ENCODE measurements at places on chromosomes 12 and 14. TPM values are rescaled to one million over a fixed set of nuclear protein-coding genes. Genes with fewer than 3 reads are reported as not detected.
A peak's percentile ranks its signal among the peaks of the same experiment; 100 is the strongest.

KRT83 gene
- not detected for total RNA-seq

DNA sequence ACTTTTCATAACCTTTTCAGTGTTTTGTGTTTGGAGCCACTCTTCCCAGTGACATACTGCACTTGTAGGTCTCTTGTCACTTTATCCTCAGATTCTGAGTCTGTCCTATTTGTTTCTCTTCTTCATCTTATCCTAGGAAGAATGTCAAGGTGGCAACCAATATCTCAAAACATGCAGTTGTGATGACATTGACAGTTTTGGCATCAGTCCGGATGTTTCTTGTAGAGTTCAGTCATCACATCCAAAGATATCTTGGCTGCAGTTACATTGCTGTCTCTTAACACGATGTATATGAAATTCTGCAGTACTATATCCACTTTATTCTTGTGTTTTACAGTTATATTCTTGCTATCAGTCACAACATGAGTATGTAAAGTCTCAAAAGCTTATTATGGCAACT is 6.4 kb downstream of the ADIPOR2 start:
- no peaks in the 10 kb centered on the region for H3K27me3 ChIP-seq
- H3K27ac ChIP-seq = no peak overlapping the region
- DNase-seq = no peak
- peaks cover 38% of the 10 kb centered on the region for H3K4me1 ChIP-seq
- H3K36me3 ChIP-seq = peaks cover 58% of the 10 kb centered on the region

GRCh38 chr14:60195179-60195810 is 30.1 kb upstream of the DHRS7 start:
- H3K27ac ChIP-seq = no peak overlapping the region
- H3K4me3 ChIP-seq = no peak overlapping the region
- DNase-seq = no peak
- H3K36me3 ChIP-seq = peaks cover 2% of the 10 kb centered on the region
- H3K4me1 ChIP-seq = peaks cover 7% of the 10 kb centered on the region

GRCh38 chr14:44895716-44896115 is 66.0 kb downstream of the KLHL28 start:
- H3K4me3 ChIP-seq = no peak overlapping the region
- DNase-seq = no peak
- H3K27ac ChIP-seq = no peak overlapping the region
- H3K36me3 ChIP-seq = peaks cover 8% of the 10 kb centered on the region
- no peaks in the 10 kb centered on the region for H3K27me3 ChIP-seq

DNA sequence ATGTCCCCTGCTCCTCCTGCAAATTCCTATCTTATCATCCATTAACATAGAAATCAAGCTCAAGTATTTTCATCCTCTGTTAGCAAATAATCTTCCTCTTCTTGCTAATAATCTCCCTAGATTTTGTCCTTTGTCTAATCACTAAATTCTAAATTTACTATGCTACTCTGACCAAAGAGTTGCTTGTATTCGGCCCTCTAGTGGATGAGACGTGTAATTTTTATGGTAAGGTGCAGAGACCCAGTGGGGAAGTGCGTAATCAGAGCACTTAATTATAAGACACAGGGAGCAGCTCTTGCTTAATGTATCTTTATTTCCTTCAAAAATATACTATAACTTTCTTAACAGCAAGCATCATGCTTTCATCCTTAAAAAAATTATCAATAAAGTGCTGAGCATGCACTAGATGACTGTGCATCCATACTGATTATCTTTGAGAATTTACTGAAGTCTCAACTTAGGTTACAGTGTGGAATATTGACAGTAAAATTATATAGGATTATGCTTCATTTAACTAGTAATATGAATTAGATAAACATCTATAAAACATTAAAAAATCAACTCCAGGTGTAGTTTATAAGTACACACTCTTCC is 212.6 kb downstream of the SLC16A7 start:
- H3K4me3 ChIP-seq = no peak overlapping the region
- no peaks in the 10 kb centered on the region for H3K27me3 ChIP-seq
- no peaks in the 10 kb centered on the region for H3K36me3 ChIP-seq
- H3K27ac ChIP-seq = no peak overlapping the region

DNA sequence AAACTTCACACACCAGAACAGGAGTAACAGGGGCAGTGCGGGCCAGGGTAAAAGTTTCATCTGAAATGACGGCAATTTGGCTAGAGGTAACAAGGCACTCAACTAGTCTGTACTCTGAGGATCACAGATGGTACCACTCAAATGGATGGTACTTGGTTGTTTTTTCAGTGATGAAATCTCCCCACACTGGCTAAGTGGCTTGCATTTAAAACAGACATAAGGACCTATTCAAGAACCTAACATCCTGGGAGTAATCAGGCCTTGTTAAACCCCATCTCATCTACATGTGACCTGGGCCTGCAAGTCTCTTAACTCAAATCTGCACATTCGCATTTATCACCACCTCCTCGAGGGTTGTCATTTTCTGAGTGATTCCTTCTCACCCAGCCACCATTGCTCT is 90.8 kb downstream of the PRKAB1 start:
- no peak overlapping the region for H3K4me3 ChIP-seq
- H3K27me3 ChIP-seq = no peaks in the 10 kb centered on the region
- H3K36me3 ChIP-seq = peaks cover 83% of the 10 kb centered on the region

- peaks cover 3% of the 10 kb centered on the region for H3K27me3 ChIP-seq
- H3K4me1 ChIP-seq = peaks cover 34% of the 10 kb centered on the region
- no peak for DNase-seq
- no peak overlapping the region for H3K4me3 ChIP-seq
- no peak overlapping the region for H3K27ac ChIP-seq
- H3K36me3 ChIP-seq = no peaks in the 10 kb centered on the region
These were observed 5.3 kb downstream of the TMEM253 start for GRCh38 chr14:21106176-21106497.

DNA sequence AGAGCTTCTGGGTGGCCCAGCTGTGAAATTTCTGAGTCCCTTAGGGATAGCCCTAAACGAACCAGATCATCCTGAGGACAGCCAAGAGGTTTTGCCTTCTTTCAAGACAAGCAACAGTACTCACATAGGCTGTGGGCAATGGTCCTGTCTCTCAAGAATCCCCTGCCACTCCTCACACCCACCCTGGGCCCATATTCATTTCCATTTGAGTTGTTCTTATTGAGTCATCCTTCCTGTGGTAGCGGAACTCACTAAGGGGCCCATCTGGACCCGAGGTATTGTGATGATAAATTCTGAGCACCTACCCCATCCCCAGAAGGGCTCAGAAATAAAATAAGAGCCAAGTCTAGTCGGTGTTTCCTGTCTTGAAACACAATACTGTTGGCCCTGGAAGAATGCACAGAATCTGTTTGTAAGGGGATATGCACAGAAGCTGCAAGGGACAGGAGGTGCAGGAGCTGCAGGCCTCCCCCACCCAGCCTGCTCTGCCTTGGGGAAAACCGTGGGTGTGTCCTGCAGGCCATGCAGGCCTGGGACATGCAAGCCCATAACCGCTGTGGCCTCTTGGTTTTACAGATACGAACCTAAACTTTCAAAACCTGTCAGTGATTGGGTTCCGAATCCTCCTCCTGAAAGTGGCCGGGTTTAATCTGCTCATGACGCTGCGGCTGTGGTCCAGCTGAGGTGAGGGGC is 38.9 kb downstream of the DAD1 start:
- peaks cover 95% of the 10 kb centered on the region for H3K4me1 ChIP-seq
- peaks cover 94% of the 10 kb centered on the region for H3K36me3 ChIP-seq
- H3K4me3 ChIP-seq = peak overlapping the region; percentile 76
- H3K27ac ChIP-seq = peak overlapping the region; percentile 98
- DNase-seq = peak; percentile 80
- no peaks in the 10 kb centered on the region for H3K27me3 ChIP-seq

DNA sequence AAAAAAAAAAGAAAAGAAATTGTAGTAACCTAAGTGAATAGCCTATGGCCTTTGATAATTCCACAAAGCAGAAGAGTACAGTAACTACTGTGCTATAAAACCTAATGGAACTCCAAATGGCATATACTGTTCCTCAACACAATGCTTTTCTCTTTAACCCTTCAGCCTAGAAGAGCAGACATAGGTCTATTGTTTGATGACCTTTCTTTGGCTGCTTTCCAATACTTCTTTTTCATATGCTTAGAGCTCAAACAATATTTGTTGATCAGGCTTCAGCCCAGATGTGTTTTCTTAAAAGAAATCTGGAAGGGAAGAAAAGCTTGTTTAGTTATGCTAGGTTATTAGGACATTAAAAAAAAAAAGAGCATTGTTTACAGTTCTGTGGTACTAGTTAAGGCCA is 116.4 kb downstream of the NTN4 start:
- no peaks in the 10 kb centered on the region for H3K36me3 ChIP-seq
- no peaks in the 10 kb centered on the region for H3K27me3 ChIP-seq
- H3K27ac ChIP-seq = no peak overlapping the region
- H3K4me3 ChIP-seq = no peak overlapping the region

DNA sequence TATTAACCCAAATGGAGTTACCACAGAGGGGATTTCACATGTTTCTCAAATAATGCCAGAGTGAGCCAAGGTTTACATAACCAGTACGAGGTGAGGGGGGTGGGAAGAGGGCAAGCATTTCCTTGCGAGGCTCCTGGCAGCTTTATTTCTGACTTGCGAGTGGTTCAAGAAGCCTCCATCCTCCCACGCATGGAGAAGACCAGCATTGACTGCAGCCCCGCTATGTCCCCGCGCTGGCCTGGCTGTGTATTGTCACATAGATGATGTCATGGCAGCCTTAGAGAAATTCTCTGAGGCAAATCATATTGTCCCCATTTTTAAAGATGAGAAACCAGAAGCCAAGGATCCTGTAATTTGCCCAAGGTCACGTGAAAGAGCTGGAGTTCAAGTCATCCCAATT is 188.2 kb downstream of the CACNA1C start:
- H3K4me3 ChIP-seq = no peak overlapping the region
- peaks cover 2% of the 10 kb centered on the region for H3K27me3 ChIP-seq
- no peak for DNase-seq
- no peaks in the 10 kb centered on the region for H3K36me3 ChIP-seq

DNA sequence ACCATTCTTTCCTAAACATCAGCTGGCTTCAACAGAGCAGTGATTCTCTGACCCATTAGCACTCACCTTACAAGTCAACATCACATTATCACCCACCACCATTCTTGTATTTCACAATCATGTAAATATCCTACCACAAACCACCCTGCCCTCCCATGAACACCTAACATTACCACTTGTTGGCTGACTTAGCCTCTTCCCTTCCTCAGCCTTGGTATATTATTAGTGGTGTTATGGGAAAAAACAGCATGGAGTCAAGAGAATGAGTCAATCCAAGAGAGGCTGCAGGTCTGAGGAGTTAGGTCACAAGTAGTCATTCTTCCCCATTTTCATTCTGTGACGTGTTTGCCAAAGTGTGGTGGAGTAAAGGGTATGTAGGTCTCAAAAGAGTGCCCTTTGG is 22.3 kb upstream of the MGP start:
- H3K27ac ChIP-seq = no peak overlapping the region
- DNase-seq = no peak
- H3K4me1 ChIP-seq = peaks cover 17% of the 10 kb centered on the region
- no peaks in the 10 kb centered on the region for H3K27me3 ChIP-seq

DNA sequence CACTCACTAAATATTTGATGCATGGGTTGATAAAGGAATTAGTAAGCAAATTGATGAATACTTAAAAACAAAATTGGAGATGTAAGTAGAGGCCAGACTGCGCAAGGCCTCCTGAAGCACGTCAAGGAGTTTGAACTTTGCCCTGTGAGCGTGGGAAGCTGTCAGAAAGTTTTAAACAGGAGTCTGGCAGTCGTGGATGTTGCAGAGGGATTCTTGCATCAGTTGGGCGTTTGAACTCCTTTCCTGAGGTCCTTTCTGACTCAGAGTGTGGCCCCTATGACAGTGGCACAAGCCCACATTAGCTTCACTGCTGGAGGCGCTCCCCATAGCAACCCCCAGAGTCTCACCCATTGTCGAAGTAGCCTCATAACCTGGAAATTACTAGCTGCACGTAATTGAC is 17.9 kb upstream of the IL22 start:
- peaks cover 4% of the 10 kb centered on the region for H3K27me3 ChIP-seq
- H3K36me3 ChIP-seq = no peaks in the 10 kb centered on the region
- no peak overlapping the region for H3K4me3 ChIP-seq
- H3K27ac ChIP-seq = no peak overlapping the region
- H3K4me1 ChIP-seq = peaks cover 42% of the 10 kb centered on the region

GRCh38 chr12:63206909-63207308 is 55.9 kb upstream of the AVPR1A start:
- H3K4me3 ChIP-seq = no peak overlapping the region
- no peaks in the 10 kb centered on the region for H3K4me1 ChIP-seq
- no peaks in the 10 kb centered on the region for H3K27me3 ChIP-seq
- H3K27ac ChIP-seq = no peak overlapping the region

DNA sequence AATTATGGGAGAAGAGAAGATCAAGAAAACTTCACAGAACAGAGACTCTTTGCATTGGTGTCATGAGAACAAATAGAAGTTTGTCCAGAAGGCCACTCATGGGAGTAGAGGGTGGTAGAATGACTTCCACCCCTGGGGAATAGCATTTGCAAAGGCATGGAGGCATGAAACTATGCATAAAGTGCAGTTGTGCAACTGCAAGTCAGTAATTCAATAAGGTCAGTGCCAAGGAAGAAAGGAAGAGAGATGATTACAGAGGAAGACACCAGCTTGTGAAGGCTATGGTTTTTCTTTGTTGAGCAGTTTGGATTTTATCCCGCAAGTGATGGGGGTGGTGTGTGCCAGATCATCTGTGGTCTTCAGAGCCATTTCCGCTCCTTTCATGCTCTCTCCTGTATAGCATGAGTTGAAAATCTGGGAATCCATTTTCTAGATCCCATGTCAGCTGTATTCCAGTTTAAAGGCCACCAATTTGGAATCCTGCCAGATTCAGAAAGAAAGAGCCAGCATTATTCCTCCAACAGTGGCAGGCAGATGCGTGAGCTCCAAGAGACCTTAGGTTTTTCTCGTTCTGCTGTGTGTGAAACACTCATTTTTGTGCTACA is 67.6 kb upstream of the GRIN2B start:
- no peaks in the 10 kb centered on the region for H3K27me3 ChIP-seq
- no peak overlapping the region for H3K4me3 ChIP-seq
- no peaks in the 10 kb centered on the region for H3K4me1 ChIP-seq

GRCh38 chr12:67269633-67270573 is 745 bp downstream of the CAND1 start:
- peak; percentile 61 for DNase-seq
- H3K4me3 ChIP-seq = peak overlapping the region; percentile 95
- peaks cover 27% of the 10 kb centered on the region for H3K36me3 ChIP-seq
- peak overlapping the region; percentile 97 for H3K27ac ChIP-seq
- peaks cover 41% of the 10 kb centered on the region for H3K4me1 ChIP-seq
- no peaks in the 10 kb centered on the region for H3K27me3 ChIP-seq

- no peak overlapping the region for H3K4me3 ChIP-seq
- H3K27ac ChIP-seq = no peak overlapping the region
- no peaks in the 10 kb centered on the region for H3K36me3 ChIP-seq
- DNase-seq = no peak
- no peaks in the 10 kb centered on the region for H3K27me3 ChIP-seq
- H3K4me1 ChIP-seq = no peaks in the 10 kb centered on the region
These were observed 31.1 kb upstream of the TMEM179 start for GRCh38 chr14:104635717-104636116.
